ENCODE measurements at places on chromosomes 1 and 21. TPM values are rescaled to one million over a fixed set of nuclear protein-coding genes. Genes with fewer than 3 reads are reported as not detected.

Gene PADI4
- total RNA-seq, result 4.2 TPM

Gene KCTD3
- total RNA-seq, result 4.3 TPM

Gene TMEM200B
- 0.99 TPM for total RNA-seq

Gene NMNAT2
- not detected for total RNA-seq

GRCh38 chr1:239570878-239571277 is 184.5 kb downstream of the CHRM3 start:
- no peak for DNase-seq

- DNase-seq, result no peak
Measured at GRCh38 chr1:182556279-182556678, 32.8 kb downstream of the RNASEL start.

- no peak for DNase-seq
Measured at GRCh38 chr1:31752258-31752657, 11.9 kb downstream of the ADGRB2 start.

- DNase-seq, result peak; percentile 43
Measured at GRCh38 chr1:64623750-64624191, 121.1 kb upstream of the RAVER2 start.

- no peak for DNase-seq
Measured at GRCh38 chr1:1219341-1219740, 5.4 kb upstream of the TNFRSF4 start.

- DNase-seq, result peak; percentile 46
Measured at GRCh38 chr1:92587445-92587844, 100.7 kb upstream of the GFI1 start.

DNA sequence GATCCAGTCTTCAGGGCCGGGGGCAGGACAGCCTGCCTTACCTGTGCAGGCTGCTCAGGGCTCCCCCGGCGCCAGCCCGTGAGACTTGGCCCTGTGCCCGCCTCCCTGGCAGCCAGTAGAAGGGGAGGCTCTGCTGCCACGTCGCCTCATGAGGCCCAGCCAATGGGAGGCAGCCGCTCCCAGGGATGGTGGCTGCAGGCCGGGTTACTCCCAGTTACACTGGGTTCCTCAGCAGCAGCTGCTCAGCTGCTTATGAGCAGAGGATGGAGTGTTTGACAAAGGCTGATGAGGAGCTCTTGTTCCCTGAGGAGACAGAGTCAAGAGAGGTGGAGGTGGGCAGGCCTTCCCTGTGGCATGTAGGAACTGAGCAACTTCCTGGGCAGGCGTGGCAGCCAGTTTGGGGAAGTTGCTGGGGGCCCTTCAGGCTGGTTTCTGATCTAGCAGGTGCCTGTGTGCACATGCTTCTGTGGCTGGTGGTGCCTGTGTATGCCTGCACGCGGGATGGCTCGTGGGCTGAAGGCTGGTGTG is 5.5 kb downstream of the MFSD2A start:
- DNase-seq, result peak; percentile 49

- DNase-seq, result no peak
Measured at GRCh38 chr1:58586271-58586670, 9.2 kb upstream of the TACSTD2 start.

DNA sequence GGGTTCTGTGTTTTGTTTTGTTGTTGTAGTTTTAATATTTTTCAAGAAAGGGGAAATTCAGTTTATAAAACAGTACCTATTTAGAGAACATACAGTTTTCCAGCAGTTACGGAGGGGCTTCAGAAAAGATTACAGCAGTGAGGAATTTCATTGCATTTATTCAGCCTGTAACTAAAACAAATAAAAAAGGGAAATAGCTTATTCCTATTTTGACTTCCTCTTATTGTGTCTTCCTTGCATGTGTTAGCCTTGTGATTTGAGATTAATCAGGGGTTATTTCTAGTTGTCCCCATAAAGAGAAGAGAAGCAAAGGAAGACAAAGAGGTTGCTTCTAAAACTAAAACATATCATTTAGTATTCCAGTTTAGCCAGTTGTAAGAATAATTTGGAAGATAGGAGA is 35.0 kb downstream of the CTTNBP2NL start:
- DNase-seq, result no peak

GRCh38 chr1:62794053-62794452 is 10.1 kb downstream of the ATG4C start:
- no peak for DNase-seq

- peak; percentile 44 for DNase-seq
Measured at GRCh38 chr1:3453891-3454810, at the start of gene ARHGEF16. ARHGEF16 (plus strand) TSS chr1:3454665; CDS start chr1:3463085, 8,420 bp downstream.

GRCh38 chr1:9275161-9275560 is 17.5 kb upstream of the SPSB1 start:
- no peak for DNase-seq

DNA sequence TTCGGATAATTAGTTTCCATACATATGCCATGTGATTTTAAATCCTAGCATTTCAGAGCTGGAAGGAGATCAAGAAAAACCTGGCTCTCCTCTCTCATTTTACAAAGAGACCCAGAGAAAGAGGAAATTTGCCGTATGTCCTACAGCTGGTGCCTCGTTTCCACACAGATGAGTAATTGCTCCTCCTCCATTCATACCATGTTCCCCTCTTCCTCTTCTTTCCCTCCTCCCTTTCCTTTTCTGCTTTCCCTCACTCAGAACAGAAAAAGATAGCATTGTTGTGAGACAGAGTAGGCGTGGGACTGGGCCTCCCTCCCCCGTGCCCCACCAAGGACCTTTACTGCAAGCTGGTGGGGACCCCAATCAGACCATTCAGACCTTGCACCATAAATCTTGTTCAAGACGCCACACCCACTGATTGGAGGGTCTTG is 13.7 kb upstream of the SLC44A3 start:
- no peak for DNase-seq

- DNase-seq, result no peak
Measured at GRCh38 chr1:31476891-31477846, 64.2 kb downstream of the SERINC2 start.
